Natural killer cell (primary cell): ENCODE measurements at places on chromosomes 4 and X.

GRCh38 chr4:108049406-108049805 is 59.7 kb downstream of the HADH start:
- H3K4me1 ChIP-seq = peaks cover 5% of the 10 kb centered on the region
- no peaks in the 10 kb centered on the region for H3K36me3 ChIP-seq
- peak overlapping the region; percentile 9 for H3K4me3 ChIP-seq
- peak; percentile 71 for DNase-seq
- H3K27ac ChIP-seq = no peak overlapping the region

DNA sequence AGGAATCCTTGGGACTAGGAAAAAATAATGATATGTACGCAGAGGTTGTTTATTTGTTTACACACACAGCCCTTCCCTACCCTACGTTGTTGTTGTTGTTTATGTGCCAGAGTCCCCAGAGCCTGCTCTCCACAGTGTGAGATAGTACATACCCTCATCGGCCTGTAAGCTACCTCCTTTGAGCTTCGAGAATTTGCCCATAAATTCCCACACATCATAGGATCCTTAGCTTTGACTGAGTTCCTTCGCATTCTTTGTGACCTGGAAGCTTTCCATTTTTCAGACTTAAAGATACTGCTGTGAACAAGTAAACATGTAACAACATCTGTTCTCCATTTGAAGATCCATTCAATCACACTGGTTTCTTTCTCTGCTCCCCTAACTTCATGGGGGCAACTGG is 114.5 kb downstream of the IRF2 start:
- H3K27ac ChIP-seq = no peak overlapping the region
- H3K36me3 ChIP-seq = no peaks in the 10 kb centered on the region
- H3K4me1 ChIP-seq = peaks cover 23% of the 10 kb centered on the region
- no peak overlapping the region for H3K4me3 ChIP-seq
- DNase-seq = no peak

- H3K36me3 ChIP-seq = no peaks in the 10 kb centered on the region
- H3K4me3 ChIP-seq = no peak overlapping the region
- no peak for DNase-seq
- H3K4me1 ChIP-seq = peaks cover 13% of the 10 kb centered on the region
These were observed 28.3 kb downstream of the SEPTIN11 start for GRCh38 chr4:76977736-76978350.

DNA sequence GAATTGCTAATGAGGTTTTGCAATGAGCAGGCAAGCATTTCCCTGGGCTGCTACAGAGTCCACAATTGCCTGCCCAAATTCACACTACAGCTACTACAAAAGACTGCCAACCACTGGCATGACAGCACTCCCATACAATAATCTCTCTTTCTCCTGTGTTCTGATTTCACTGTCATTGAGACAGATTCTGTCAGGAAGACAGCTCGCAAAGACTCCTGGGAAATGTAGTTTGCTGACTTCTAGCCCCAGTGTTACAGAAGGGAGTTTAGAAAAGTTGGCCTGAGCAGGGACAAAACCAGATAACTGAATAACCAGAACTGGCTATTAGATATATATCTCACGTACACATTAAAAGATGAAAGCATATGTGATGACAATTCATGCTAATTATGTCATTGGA is 1231.3 kb upstream of the PRKX start:
- no peaks in the 10 kb centered on the region for H3K4me1 ChIP-seq
- no peak overlapping the region for H3K27ac ChIP-seq
- H3K27me3 ChIP-seq = no peaks in the 10 kb centered on the region

DNA sequence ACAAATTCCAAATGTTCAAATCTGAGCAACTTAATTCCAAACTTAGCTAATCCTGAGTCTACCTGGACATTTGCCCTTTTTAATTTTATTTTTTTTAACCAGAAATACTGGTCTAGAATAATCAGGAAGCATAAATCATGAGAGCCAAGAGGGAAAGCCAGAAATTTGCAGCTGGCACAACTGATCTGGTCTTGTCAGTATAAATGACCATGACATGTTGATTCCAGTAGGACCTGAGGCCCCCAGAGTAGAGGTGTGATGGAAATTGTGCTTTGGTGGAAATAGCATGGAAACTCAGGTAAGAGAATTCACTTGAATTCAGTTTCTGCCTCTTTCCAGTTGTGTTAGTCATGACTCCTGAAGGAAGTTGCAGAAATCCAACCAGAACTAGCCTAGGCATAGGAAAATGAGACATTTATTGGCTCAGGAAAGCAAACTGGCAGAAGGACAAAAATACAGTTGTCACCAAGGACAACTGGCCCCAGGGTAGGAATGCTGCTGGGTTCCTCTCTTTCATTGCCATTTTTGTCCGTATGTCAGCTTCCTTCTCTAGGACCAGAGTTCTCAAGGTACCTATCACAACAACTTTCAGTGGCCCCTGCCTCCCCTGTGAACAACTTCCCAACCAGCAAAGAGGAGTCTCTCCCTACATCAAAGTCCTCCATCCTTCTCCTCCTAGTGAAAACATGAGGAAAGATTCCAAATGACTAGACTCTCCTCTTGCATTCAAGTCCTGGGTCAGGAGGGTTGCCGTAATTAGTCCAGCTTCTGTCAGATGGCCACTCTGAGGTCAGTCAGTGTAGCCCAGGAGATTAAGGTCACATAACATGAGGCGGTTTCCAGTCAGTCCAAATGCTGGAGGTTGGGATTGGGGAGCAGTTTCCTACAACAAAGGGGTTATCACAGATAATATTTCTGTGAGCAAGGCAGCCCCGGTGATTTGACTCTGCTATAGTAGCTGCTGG is 29.3 kb upstream of the MYOZ2 start:
- no peaks in the 10 kb centered on the region for H3K4me1 ChIP-seq
- no peak overlapping the region for H3K4me3 ChIP-seq
- no peak for DNase-seq
- no peaks in the 10 kb centered on the region for H3K36me3 ChIP-seq
- H3K27ac ChIP-seq = no peak overlapping the region
- H3K27me3 ChIP-seq = no peaks in the 10 kb centered on the region

GRCh38 chr4:55458164-55458563 is 62.4 kb downstream of the TMEM165 start:
- H3K27me3 ChIP-seq = no peaks in the 10 kb centered on the region
- H3K4me3 ChIP-seq = no peak overlapping the region
- H3K27ac ChIP-seq = no peak overlapping the region
- no peak for DNase-seq

GRCh38 chr4:76783836-76784235 is 114.1 kb downstream of the SOWAHB start:
- H3K4me1 ChIP-seq = no peaks in the 10 kb centered on the region
- no peaks in the 10 kb centered on the region for H3K27me3 ChIP-seq
- no peak overlapping the region for H3K27ac ChIP-seq
- DNase-seq = no peak

- H3K4me3 ChIP-seq = no peak overlapping the region
- no peak for DNase-seq
- H3K27me3 ChIP-seq = no peaks in the 10 kb centered on the region
- H3K27ac ChIP-seq = no peak overlapping the region
- no peaks in the 10 kb centered on the region for H3K36me3 ChIP-seq
- H3K4me1 ChIP-seq = no peaks in the 10 kb centered on the region
These were observed 1394.6 kb upstream of the AGA start for GRCh38 chr4:178836865-178837264.

DNA sequence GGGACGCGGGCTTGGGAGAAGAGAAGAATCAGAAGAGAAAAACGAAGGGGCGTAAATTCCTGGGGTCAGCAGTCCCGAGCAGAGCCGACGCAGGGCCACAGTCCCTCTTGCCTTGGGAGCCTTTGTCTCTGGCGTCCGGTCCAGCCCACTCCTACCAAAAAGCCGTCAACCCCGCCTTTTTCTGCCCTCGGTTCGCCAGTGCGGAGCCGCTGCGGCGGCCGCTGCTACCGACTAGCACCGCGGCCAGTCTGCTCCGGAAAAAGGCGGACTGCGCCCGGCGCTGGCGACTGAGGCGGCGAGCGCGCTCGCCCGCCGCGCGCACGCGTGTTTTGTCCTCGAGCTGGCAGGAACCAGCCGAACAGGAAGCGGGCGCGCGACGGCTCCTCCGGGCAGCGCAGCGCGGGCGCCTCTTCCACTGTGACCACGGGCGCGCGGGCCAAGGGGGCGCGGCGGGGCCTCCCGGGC is 502 bp downstream of the HNRNPDL start:
- H3K27me3 ChIP-seq = no peaks in the 10 kb centered on the region
- peaks cover 15% of the 10 kb centered on the region for H3K4me1 ChIP-seq
- peak overlapping the region; percentile 100 for H3K27ac ChIP-seq
- peaks cover 24% of the 10 kb centered on the region for H3K36me3 ChIP-seq
- DNase-seq = peak; percentile 91
- H3K4me3 ChIP-seq = peak overlapping the region; percentile 100
